ENCODE measurements at places on chromosomes 4 and X.

DNA sequence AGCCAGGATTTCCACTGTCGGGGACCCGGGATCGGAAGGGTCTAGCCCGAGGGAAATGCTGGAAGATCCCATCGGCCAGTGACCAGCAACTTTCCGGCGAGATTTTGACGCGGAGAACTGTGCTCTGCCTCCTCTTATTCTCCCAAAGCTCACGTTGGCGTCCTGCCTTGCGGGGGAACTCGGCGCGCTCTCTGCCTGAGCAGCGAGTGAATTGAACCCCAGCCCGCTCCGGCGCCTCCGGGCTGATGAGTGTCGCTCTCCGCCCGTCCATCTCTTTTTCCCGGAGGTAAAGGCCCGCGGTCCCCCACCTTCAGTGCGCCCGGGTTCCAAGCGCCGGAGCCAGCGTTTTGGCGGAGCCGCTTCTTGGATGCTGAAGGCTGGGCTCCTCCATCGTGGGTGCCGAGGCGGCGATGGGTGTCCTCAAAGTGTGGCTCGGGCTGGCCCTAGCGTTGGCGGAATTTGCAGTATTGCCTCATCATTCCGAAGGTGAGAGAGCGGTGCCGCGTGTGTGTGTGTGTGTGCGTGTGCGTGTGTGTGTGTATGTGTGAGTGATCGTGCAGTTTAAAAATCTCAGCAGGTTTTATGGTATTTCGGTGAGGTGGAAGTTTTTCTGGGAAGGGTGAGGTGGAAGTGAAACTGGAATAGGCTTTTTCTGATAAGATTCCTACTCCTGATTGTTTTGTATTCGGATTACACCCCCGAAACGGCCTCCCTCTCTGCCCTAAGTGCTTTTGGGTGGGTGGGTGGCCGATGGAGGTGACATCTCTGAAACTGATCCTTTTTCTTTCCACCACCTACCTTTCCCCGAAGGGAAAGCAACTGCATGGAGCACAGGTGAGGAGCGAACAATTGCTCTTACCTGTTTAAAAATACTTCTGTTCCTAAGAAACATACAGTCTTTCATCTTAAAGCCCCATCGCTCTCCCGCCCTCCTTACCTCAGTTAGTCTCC is 752 bp downstream of the FRAS1 start:
- no peak for DNase-seq

DNA sequence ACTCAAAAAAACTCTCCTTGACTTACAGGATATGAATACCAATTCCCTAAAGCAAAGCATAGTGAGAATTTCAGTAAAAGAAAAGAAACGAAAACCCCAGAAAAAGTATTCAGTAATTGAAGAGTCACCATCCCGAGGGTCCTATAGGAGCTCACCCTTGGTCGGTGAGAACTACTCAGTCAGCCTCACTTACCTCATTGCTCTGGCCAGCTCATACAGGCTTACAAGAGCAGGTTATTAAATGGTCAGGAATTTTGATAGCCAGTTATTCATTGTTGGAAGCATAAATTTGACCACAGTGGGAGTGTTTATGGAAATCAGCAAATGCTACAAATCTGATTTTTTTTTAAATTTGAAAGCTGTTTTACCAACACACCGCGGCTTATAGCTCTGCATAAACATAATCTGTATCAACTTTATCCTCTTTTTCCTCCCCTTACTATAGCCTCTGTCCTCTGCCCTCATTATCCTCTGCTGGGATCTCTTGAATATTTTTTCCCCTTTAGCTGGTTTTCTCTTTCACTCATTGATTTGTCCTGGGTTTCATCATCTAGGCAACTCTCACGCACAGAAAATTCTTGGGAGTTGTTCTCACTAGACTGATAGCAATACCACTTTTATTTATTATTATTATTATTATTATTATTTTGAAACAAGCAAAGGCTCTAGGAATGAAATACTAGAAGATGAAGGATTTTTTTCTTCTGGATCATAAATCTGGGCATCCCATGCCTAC is 11.0 kb upstream of the CXCL2 start:
- no peak for DNase-seq

GRCh38 chr4:188113156-188113555 is 3.8 kb upstream of the TRIML2 start:
- no peak for DNase-seq

DNA sequence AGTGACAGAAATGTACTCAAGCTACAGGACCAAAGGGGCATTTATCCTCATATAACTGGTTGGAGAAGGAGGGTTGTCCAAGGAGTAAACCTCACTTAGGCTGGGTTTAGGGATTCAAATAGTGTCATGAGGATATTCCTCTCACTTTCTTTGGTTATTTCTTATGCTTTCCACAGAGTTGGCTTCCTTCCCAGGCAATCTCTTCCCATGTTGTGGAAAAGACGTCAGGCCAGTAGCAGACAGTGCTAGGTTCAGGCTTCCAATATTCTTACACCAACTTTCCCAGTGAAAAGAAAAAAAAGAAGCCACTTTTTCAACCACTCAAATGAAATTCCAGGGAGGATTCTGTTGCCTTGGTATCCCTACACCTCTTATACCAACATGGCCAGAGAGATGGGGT is 653.0 kb downstream of the C4orf33 start:
- DNase-seq, result no peak

GRCh38 chrX:3699821-3700381 is 13.5 kb downstream of the PRKX start:
- no peak for DNase-seq

GRCh38 chr4:41448934-41449333 is 89.0 kb upstream of the LIMCH1 start:
- no peak for DNase-seq

DNA sequence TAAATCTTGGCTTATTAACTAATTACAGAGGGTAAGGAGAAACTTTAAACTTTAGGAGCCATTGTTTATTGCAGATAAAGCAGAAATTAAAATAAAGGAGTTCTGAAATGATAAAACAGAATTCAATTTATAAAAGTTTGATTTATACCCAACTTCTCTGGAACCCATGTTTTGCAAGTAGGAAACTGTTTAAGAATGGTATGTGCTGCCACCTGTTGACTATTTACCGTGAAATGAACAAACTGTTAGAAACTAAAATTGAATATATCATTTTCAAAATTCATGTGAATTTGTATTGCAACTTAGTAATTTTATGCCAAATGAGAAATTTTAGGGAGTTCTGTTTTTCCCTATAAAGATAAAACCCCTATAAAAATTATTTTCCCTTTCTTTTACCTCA is 11.0 kb upstream of the TBC1D8B start:
- DNase-seq, result no peak
